ENCODE measurements at places on chromosomes 1 and 21. TPM values are rescaled to one million over a fixed set of nuclear protein-coding genes. Genes with fewer than 3 reads are reported as not detected.

The RNU1-3 gene
- 3,278 TPM for total RNA-seq

DNA sequence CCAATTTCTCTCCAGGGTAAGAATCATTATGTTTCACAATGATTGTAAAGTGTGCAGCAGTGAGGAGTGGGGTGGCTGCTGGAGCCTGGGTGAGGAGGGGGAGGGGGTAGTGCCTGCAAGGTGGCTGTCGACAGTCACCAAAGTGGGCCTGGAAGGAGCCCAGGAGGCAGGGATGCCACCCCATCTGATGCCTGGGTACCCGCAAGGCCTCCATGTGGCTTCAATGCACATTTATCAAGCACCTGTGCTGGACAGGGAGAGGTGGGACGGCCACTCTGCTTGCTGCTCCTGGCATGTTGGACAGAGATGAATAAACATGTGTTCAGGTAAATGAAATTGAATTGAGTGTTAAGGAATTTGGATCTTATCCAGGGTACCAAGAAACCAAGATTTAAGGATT lies 78.8 kb upstream of the DISP3 start:
- no peaks in the 10 kb centered on the region for H3K27me3 ChIP-seq
- H3K4me1 ChIP-seq = no peaks in the 10 kb centered on the region
- H3K36me3 ChIP-seq = no peaks in the 10 kb centered on the region
- H3K27ac ChIP-seq = no peak overlapping the region
- DNase-seq = no peak

- no peak for DNase-seq
- H3K4me1 ChIP-seq = peaks cover 13% of the 10 kb centered on the region
- no peak overlapping the region for H3K27ac ChIP-seq
- H3K36me3 ChIP-seq = no peaks in the 10 kb centered on the region
- peaks cover 1% of the 10 kb centered on the region for H3K27me3 ChIP-seq
Measured at GRCh38 chr21:42112857-42113256, 41.7 kb downstream of the UMODL1 start.

DNA sequence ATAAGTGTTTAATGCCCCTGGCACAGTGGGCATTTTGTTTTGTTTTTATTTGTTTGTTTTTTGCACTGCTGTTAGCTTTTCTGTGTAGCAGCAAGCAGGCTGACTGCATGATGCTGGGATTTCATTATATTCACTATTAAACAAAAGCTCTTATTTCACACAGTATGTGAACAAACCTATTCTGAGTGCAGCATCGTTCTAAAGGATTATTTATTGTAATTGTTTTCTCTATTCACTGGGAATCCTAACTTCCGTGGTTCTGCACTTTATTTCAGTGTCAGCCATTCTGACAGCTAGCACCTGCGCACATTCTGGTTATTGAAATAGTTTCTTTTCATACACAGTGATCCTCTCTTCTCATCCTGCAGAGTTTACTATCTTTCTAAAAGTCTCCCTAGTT lies 595.0 kb downstream of the NEGR1 start:
- no peak overlapping the region for H3K27ac ChIP-seq
- no peaks in the 10 kb centered on the region for H3K4me1 ChIP-seq
- H3K36me3 ChIP-seq = no peaks in the 10 kb centered on the region
- DNase-seq = no peak

GRCh38 chr1:80536461-80536860 lies 1264.3 kb upstream of the ADGRL2 start:
- no peak overlapping the region for H3K27ac ChIP-seq
- DNase-seq = no peak
- no peaks in the 10 kb centered on the region for H3K36me3 ChIP-seq
- no peak overlapping the region for H3K4me3 ChIP-seq
- no peaks in the 10 kb centered on the region for H3K4me1 ChIP-seq

DNA sequence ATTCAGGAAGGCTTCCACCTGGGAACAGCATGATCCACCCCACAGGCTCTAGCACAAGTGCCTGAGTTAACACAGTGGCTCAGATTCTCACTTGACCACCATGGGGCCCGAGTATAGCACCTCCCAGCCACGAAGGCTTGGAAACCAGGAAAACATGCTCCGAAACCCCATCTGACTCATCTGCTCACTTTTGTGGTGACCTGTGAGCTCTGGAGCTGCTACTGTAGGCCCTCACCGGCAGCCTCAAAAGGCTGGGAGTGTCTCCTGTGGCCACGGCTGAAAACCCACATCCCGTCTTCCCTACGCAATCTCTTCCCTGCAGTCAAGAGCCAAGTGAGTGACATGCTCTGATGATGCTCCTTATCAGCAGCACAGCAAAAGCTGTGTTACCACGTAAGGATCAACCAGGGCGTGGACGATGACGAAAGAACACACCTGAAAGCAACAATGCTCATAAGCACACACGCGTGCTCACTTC lies 81.4 kb downstream of the TGFBR3 start:
- DNase-seq = peak; percentile 81
- H3K36me3 ChIP-seq = no peaks in the 10 kb centered on the region
- no peaks in the 10 kb centered on the region for H3K27me3 ChIP-seq
- peaks cover 30% of the 10 kb centered on the region for H3K4me1 ChIP-seq

The SPRR2A gene
- total RNA-seq = not detected

The TACSTD2 gene
- not detected for total RNA-seq

GRCh38 chr1:94124538-94124937 lies 3.6 kb upstream of the ABCA4 start:
- H3K4me3 ChIP-seq = no peak overlapping the region
- H3K27ac ChIP-seq = no peak overlapping the region
- H3K27me3 ChIP-seq = peaks cover 5% of the 10 kb centered on the region
- H3K36me3 ChIP-seq = no peaks in the 10 kb centered on the region
- H3K4me1 ChIP-seq = no peaks in the 10 kb centered on the region
- no peak for DNase-seq

GRCh38 chr1:186078245-186078644 lies 296.8 kb downstream of the TPR start:
- DNase-seq = no peak
- no peaks in the 10 kb centered on the region for H3K36me3 ChIP-seq
- H3K4me1 ChIP-seq = no peaks in the 10 kb centered on the region
- no peaks in the 10 kb centered on the region for H3K27me3 ChIP-seq

DNA sequence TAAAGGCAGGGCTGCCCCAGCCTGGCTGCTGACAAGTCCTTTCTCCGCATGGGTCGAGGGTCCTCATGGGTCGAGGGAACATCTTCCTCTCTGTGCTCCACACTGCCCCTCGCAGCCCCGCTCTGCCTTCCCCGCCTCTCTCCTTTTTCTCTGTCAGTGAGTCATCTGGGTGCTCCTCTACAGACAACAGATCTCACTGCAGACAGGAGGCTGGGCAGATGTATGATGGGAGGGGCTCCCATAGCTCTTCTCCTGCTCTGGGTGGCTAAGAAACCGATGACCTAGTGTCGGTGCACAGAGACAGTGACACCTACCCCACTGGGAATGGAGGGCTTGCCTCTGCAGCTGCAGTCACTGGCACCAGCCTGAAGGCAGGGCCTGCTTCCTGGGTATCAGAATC lies 5.5 kb downstream of the KCNA10 start:
- no peaks in the 10 kb centered on the region for H3K36me3 ChIP-seq
- H3K27ac ChIP-seq = no peak overlapping the region
- DNase-seq = no peak
- H3K4me3 ChIP-seq = no peak overlapping the region
- no peaks in the 10 kb centered on the region for H3K4me1 ChIP-seq

The PLA2G2A gene
- total RNA-seq = not detected

The INAVA gene
- not detected for total RNA-seq

DNA sequence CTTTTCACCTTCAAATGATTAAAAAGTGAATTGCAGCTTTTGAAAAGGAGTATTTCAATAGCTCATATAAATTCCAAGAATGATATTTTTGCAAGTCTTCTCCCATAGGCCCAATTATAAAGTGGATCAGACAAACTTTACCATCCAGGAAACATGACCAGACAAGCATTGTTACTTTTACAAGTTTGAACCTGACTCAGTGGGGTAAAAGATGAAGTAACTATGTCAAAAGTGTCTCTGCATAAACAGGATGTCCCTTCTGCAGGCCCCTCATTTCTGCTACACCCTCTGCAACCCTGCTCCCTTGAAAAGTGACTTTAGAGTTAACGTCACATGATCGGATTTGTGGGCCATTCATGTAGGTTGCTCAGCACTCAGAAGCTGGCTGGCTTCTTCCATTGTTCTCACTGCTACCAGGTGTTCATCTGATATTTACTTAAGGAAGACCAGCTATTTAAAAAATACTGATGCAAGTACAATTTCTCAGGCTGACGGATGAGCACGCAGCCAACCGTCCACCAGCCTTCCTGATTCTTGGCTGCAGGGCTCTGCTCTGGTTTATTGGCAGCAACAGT lies 32.3 kb downstream of the URB1 start:
- no peaks in the 10 kb centered on the region for H3K27me3 ChIP-seq
- no peak for DNase-seq
- H3K36me3 ChIP-seq = peaks cover 83% of the 10 kb centered on the region
- H3K4me3 ChIP-seq = no peak overlapping the region
- no peaks in the 10 kb centered on the region for H3K4me1 ChIP-seq
- no peak overlapping the region for H3K27ac ChIP-seq

DNA sequence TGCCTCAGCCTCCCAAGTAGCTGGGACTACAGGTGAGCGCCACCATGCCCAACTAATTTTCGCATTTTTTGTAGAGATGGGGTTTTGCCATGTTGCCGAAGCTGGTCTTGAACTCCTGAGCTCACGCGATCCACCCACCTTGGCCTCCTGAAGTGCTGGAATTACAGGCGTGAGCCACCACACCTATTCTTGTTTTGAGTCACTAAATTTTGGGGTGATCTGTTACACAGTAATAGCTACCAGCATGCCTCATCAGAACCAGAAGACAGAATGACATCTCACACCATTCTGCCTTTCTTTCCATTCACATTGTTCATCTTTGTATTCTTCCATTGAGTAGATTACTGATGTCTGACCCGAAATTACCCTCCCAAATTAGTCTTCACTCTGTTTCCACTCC lies 9.1 kb downstream of the RHBDL2 start:
- no peaks in the 10 kb centered on the region for H3K27me3 ChIP-seq
- no peak overlapping the region for H3K27ac ChIP-seq
- no peaks in the 10 kb centered on the region for H3K4me1 ChIP-seq
- H3K4me3 ChIP-seq = no peak overlapping the region

DNA sequence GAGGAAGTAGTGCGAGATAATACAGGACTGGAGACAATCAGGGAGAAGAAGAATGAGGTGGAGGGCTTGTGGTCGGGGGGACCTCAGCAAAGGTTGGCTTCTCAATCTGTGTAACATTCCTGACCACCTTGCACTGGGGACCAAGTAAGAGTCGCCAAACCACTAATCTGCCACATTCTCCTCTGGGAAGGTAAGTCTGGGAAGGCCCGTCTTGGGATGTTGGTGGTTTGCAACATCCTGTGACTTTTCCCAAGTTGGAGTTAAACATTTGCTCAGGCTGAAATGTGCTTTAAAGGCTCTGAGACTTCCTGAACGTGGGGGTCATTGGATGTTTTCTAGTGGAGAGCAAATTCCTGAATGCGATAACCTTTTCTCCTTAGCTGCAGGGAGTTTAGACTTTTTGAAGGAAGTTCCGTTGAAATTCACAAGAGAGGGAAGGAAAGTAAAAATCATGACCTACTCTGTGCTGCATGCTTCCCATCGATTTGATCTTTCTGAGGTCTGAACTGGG lies 325.9 kb downstream of the RPS6KC1 start:
- H3K27ac ChIP-seq = no peak overlapping the region
- H3K27me3 ChIP-seq = peaks cover 2% of the 10 kb centered on the region
- no peaks in the 10 kb centered on the region for H3K36me3 ChIP-seq
- no peaks in the 10 kb centered on the region for H3K4me1 ChIP-seq
- H3K4me3 ChIP-seq = no peak overlapping the region
- DNase-seq = no peak

DNA sequence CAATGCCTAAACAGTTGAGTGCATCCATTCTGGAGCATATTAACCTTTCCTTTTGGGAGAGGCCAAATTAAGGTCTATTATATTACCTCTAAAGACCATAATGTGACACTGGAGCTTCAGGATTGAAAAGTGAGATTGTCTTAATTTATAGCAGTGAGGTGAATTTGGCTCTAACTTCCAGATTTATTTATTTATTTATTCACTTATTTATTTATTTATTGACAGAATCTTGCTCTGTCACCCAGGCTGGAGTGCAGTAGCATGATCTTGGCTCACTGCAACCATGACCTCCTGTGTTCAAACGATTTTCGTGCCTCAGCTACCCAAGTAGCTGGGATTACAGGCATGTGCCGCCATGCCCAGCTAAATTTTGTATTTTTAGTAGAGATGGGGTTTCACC lies 19.1 kb downstream of the ZCCHC17 start:
- H3K4me1 ChIP-seq = no peaks in the 10 kb centered on the region
- H3K27me3 ChIP-seq = no peaks in the 10 kb centered on the region
- peaks cover 64% of the 10 kb centered on the region for H3K36me3 ChIP-seq
- no peak overlapping the region for H3K4me3 ChIP-seq
- H3K27ac ChIP-seq = no peak overlapping the region

The SHISAL2A gene
- 27.2 TPM for total RNA-seq

- no peaks in the 10 kb centered on the region for H3K27me3 ChIP-seq
- no peaks in the 10 kb centered on the region for H3K4me1 ChIP-seq
- no peaks in the 10 kb centered on the region for H3K36me3 ChIP-seq
- no peak overlapping the region for H3K27ac ChIP-seq
Measured at GRCh38 chr1:8892026-8892425, 13.5 kb upstream of the ENO1 start.

Data from CD4-positive, CD25-positive, alpha-beta regulatory T cell (primary cell).